Activated CD4-positive, alpha-beta T cell treated with anti-CD3 and anti-CD28 coated beads for 48 hours (primary cell): ENCODE measurements at places on chromosomes 3 and 15.

GRCh38 chr3:129119365-129120100 lies 2.1 kb downstream of the RAB43 start:
- peak; percentile 36 for DNase-seq

DNA sequence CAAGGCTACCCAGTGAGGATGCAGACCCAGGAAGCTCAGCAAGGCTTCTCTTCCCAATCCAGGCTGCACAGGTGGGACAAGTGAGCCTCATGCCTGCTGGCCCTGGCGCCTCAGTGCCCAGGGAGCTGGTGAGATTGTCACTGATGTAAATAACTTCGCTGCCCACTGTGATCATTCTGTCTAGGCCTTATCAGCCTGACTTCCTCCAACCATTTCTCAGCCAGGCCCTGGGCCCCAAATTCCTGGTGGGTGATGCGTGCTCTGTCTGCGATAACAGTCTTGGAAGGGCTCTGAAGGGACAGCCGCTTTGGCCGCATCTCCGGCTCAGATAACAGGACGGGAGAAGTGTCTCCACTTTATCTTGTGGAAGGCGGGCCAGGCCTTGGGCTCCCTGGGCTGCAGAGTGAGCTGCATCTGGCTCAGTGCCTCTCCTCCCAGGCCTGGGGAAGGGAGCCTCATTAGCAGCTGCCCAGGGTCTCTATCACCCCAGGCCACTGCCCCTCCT lies 2.2 kb upstream of the FBLN2 start:
- no peak for DNase-seq

GRCh38 chr15:39250001-39250400 lies 330.9 kb upstream of the THBS1 start:
- DNase-seq: no peak

- no peak for DNase-seq
These were observed 44.1 kb upstream of the TP63 start for GRCh38 chr3:189586941-189587663.

GRCh38 chr15:73935547-73935946 lies 9.3 kb downstream of the LOXL1 start:
- no peak for DNase-seq

- no peak for DNase-seq
These were observed 27.8 kb upstream of the AZI2 start for GRCh38 chr3:28376424-28376823.

DNA sequence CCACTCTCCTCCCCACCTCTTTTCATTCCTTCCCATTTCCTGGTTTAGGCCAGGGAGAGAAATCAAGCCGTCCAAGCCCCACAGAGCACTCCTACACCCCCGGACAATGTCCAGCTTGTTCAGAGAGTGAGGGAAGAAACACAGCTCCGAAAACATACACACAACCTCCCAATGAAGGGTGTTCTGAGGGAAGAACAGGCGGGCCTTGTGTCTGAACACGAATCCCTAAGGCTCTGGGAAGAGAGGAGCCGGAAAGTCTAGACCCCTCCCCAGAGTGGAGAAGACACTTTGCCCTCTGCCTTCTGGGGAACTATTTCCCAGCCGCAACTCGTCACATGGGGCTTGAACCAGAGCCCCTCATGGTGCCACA lies 30.5 kb downstream of the ACAN start:
- no peak for DNase-seq

- DNase-seq: no peak
These were observed 2.5 kb upstream of the ETFA start for GRCh38 chr15:76313731-76314130.

- no peak for DNase-seq
These were observed 227.2 kb downstream of the ADAMTS17 start for GRCh38 chr15:100114571-100114970.

DNA sequence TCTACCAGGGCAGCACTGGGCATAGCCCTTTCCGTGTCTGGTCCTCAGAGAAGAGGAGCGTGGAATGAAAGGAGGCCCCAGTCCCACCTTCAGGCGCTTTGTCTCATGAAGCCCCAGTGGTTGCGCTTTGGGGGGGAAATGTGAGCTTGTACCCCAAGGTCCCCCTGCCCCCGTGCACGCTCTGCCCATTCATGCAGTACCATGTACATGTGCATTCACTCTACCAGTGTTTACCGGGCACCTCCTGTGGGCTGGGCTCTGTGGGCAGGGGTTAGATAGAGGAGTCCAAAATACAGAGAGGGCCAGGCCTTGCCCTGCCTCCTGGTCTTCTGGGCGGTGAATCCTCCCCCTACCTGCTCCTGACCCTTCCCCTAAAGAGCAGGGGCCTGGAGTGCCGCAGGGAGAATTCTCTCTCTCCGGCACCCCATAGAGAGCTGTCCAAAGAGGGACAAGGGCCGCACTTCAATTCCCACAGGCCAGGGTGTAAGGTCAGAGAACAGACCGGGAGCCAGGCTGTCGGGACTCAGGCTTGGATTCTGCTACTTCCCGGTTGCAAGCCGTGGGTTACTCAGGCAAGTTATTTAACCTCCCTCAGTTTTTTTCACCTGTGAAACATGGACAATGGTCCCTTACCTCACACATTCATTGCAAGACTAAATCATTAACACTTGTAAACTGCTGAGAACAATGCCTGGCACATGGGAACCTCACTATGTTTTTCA lies 153.4 kb downstream of the MEGF11 start:
- DNase-seq: no peak

DNA sequence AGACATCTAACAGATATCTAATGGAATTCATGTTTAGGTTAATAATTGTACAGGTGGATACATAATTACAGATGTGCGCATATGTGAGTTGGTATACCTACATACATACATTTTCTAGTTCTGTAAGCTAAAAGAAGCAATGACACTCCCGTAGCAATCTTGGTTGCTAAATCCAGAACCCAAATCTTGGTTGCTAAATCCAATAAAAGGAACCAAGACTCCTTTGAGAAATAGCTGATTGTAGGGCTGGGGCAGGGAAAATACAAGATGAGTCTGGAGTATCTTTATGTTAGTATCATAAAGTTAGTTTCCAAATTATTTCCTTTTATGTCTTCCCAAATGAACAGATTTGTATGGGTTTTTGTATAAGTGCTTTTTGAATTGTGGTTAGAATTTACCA lies 135.2 kb downstream of the TMCC1 start:
- DNase-seq: no peak

DNA sequence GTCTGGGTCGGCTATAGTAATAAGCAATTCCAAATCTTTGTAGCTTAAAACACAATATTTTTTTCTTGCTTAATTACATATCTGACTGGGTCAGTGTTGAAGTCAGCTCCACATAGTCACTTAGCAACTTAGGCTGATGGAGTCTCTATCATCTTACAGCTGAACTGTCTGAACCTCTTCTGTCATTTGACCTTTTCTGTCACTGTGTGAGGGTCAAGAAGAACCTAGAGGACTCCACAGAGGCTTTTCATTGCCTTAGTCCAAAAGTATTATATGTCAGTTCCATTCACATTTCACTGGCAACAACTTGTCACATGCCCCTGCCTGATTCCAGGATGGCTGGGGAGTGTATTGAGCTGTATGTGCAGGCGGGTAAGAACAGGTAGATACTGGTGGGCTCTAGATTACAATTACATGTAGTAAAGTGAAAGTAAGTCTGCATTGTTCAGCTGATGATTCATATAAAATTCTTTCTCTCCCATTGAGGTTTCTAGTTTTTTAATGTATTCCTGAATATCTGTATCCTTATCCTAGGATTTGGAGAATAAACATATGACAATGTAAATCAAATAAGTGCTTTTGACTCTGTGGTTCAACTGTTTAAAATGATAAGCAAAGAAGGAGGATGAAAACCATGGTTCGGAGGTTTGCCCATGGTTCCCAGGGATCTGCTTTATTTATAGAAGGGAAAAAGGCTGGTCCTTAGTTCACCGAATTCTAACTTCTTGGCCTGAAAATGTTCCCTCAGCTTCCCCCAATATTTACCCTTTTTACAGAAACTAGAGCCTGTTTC lies 5.8 kb upstream of the ARPP21 start:
- DNase-seq: no peak

GRCh38 chr3:44513513-44513912 lies 36.0 kb upstream of the ZNF445 start:
- no peak for DNase-seq

DNA sequence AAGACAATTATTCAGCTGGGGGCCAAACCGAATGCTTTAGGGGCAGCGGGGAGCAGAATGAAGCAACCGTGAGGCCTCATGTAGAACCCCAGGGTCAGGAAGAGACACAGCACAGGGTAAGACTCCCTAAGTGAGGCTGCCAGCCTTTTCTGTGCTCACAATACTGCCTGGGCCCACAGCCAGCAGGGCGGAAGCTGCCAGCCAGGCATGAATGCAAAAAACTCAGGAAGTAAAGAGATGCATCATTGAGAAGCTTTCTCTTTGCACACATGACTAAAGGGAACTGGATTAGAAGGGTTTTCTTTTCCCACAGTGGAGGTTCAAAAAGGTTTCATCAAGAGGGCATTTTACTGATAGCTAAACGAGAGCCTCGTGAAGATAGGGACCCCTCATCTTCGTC lies 33.3 kb downstream of the CA12 start:
- no peak for DNase-seq

GRCh38 chr15:40155270-40155910 lies 5.5 kb upstream of the BUB1B start:
- DNase-seq: no peak

DNA sequence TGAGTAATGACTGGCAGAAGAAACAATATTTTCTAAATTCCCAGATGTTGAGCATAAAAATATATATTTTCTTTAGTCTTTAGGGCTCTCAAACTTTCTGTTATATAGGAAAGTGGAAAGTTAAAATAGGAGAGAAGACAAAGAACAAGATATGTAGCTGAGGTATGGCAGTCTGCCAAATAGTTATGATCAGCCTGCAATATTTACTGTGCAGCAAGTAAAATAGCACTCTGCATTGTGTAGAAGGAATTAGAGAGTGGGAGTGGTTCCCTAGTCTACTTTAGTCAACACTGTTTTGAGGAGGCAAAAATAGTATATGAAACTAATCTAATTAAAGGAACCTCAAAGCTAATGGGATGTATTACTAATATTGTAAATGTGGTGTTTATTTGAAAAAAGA lies 978.1 kb upstream of the ALCAM start:
- no peak for DNase-seq

DNA sequence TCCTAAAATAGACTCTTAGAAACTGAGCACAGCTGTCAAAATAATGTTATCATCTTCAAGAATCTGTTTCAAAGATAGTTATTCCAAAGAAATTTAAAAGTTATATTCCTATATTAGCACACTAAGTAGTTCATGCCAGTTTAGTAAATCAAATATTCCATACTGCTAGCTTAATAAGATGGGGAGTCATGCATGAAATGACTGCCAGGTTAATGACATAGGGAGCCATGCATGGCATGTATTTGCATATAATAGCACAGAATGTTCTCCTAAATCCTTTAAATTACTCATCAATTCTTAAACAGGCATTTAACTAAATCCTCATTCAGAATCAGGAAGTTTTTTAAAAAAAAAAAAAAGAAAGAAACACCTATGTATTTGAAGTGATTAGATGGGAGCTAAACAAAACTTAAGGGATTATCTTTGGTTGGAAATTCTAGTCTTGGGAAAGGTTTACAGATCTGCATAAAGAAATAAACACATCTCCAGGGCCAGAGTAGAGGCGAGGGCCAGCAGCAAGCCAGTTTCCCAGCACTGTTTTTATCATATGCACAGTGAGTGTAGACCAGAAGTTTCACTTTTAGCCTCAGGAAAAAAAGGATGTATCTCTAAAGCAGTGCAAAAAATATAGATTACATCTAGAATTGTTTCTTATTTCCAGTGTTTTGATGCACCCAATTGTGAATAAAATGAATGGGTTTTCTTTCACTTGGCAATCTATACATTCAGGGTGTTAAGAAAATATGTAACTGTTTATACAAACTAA lies 366.4 kb upstream of the AGTR1 start:
- DNase-seq: no peak

GRCh38 chr15:89666858-89667705 lies 11.8 kb upstream of the KIF7 start:
- no peak for DNase-seq
